Cardiac septum (tissue), 1 donor: ENCODE measurements at places on chromosomes 2 and 18.

GRCh38 chr18:58242968-58243367 is 198.9 kb downstream of the NEDD4L start:
- DNase-seq, result no peak

DNA sequence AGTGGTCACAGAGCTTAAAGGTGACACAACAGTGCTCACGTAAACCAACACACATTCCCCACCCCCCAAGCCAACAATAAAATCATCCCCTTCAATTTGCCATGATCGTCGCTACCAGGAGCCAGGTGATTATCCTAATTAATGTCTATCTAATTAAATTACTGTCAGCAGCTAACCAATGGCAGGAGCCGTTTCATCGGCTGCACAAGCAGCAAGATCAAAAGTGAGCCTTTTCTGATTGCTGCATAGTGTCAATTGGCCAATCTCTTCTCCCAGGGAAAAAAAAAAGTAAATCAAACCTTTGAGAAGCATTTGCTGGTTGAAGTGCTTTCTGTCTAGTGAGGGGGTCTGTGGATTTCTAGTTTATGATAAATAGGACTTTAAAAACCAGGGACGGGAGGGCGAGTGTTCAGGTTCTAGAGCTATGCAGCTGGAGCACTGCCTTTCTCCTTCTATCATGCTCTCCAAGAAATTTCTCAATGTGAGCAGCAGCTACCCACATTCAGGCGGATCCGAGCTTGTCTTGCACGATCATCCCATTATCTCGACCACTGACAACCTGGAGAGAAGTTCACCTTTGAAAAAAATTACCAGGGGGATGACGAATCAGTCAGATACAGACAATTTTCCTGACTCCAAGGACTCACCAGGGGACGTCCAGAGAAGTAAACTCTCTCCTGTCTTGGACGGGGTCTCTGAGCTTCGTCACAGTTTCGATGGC is at the start of gene TBR1:
Gene TBR1 (plus strand): TSS at position 311 of the 721 bp plus-strand sequence. CDS start 114 bp downstream, at position 425.
- no peak for DNase-seq

DNA sequence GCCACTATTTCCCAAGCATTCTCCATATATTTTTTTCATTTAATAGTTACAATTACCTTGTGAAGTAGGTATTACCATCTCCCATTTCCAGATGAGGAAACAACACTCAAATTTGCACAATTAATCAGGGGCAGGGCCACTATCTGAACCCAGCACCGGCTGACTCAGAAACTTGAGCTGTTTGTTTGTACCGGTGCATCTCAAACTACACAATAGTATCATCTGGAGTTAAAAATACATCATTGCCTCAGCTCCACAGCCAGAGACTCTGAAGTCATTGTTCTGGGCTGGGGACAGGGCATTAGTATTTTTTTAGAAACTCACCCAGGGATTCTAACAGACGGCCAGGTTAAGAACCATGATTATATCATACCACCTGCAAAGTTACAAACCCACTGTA is 55.9 kb downstream of the CDCA7 start:
- DNase-seq, result no peak

DNA sequence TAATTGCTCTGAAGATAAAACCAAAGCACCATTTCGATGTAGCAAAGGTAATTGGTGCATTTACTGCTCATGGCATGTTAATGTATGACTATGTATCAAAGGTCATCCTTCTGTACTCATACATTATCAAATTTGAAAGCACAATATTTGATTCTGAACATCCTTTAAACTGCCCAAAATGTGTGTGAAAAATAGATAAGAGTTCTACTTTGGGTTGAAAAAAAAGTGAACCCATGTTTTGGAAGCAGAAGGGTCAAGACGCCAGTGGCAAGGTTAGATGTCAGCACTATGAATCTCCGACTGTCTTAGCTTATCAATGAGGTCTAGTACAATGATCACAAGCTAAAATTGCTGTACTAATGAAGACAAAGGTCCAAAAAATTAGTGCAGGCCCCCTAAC is 83.1 kb downstream of the LNPK start:
- no peak for DNase-seq

- no peak for DNase-seq
Observed at GRCh38 chr2:45743531-45744396, 92.3 kb downstream of the PRKCE start.
